ENCODE measurements at places on chromosomes 7 and 10. TPM values are rescaled to one million over a fixed set of nuclear protein-coding genes. Genes with fewer than 3 reads are reported as not detected.

DNA sequence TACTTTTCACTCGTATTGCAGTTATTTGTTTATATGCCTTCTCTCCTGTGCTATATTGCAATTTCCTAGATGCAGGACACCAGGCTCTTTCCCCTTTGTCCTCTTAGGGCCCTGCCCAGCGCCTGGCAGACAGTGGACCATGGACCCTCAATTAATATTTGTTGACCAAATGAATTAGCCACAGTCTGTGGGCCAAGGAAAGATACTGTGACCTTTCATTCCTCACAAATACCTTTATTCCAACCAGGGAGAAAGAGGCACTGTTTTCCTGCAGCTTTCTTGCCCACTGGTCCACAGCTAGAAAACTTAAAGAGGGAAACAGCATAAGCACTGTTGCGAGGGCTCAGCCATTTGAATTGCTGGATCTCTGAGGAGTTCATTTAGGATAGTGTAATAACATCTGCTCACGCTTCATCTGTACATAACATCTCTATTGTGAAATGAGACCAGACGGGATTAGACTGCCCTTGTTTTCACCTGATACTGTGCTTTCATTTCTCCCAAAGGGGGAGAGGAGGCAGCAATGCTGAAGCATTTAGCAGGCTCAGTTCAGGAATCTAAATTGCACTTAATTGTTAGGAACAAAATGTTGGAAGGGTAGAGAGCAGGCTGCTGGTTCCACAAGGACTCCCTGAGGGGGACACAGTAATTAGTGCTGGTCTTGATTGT is 46.7 kb downstream of the TNS3 start:
- DNase-seq: no peak

DNA sequence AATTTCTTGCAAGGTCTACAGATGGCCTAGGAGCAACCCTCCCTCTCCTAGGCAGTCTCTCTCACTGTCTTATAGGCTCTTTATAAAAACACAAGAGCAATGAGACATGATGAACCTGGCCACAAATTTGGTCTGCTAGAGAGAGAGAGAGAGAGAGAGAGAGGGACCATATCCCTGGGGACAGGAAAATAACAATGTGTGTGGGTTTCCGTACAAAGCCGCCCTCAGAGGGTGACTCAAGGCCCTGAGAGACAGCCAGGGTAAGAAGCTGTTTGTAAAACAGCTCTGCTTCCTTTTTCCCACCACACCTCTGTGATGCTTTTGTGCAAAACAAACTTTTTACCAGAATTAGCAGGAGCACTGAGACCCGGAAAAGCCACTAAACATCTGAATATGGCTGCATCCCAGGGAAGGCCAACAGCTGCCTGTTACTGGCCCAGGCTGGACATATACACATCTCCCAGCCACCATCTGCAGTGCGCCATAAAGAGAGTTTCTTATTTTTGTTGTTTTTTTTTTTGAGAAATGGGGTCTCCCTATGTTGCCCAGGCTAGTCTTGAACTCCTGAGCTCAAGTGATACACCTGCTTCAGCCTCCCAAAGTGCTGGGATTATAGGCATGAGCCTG is 18.4 kb downstream of the GIMAP5 start:
- no peak for DNase-seq

DNA sequence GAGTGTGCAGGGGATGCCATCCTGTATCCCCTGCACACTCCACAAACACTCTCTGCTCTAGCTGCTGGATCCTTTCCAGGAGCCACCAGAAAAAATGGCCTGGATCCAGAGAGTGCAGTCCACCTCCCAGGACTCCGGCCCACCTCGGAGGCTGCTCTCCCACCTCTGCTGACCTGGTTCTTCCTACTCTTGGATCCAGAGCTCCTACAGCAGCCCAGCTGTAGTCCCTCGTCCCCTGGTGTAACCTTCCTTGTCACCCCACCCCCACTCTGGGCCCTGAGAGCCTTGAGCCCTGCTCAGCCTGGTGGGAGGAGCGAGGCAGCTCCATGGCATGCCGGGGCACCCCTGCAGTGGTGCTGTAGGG is 54.4 kb downstream of the GOLGA7B start:
- no peak for DNase-seq

GRCh38 chr10:20473023-20473760 is 423.9 kb downstream of the NEBL start:
- DNase-seq: no peak

Gene CCL24
- 1.7 TPM for total RNA-seq

DNA sequence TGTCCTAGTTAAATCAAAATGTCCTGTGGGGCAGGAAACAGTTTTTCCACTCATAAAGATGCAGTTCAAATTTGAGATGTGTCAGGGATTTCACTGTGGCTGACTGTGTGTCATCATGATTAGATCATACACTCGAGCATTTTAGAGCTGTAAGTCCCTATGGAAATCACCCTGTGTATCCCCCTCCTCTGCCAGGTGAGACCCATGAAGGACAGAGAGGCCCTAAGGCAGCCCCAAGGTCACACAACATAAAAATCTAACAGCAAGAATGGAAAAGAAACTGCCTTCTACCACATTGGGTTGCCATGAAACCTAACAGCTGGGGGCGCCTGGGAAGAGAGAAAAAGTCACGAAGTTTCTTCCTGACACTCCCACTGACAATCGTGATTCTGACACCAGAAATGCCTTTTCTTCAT is 135.8 kb downstream of the KCNMA1 start:
- DNase-seq: no peak

Gene PIP
- total RNA-seq: 6.9 TPM

DNA sequence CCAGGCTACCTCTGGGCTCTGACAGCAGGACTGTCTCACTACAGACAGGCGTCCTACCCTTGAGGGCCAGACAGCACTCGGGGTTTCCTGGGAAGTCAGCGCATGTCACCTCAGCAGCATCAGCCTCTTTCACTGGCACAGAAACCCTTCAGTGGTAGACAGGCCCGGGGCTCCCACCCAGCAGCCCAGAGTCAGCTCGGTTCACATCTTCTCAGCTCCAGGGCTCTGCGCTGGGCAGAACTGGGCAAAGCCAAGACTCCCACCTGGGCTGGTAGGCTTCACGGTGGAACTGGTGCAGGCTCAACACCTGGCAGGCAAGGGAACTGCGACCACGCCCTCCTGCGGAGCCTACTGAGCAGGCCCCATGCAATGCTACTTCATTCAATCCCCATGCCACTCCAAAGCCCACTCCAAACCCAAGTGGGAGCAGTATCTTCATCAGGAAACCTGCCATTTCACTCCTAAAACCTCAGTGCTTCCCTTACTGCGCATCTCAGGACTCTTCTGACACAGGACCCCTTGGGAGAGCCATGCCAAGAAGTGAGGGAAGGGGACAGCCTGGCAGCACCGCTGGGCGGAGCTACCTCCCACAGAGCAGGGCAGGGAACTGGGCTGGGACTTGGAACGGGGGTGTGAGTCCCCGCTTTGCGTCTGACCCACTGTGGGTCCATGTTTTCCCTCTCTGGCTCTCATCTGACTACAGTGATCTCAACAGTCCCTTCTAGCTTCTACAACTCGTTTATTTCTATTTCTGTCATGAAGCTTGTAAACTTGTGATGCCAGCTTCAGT is 60.4 kb downstream of the SCRN1 start:
- DNase-seq: no peak

Gene CFAP43
- 0.70 TPM for total RNA-seq

GRCh38 chr7:95921543-95921942 is 149.2 kb downstream of the DYNC1I1 start:
- no peak for DNase-seq

Gene CYP2W1
- total RNA-seq: not detected

GRCh38 chr7:156014808-156015207 is 202.5 kb upstream of the SHH start:
- DNase-seq: no peak

GRCh38 chr10:104330168-104331110 is 7.8 kb downstream of the ITPRIP start:
- peak; percentile 68 for DNase-seq

- DNase-seq: no peak
These were observed 119.7 kb upstream of the FAM3C start for GRCh38 chr7:121515630-121516401.

Gene PRF1
- total RNA-seq: 14.0 TPM

GRCh38 chr7:97024209-97025129 is at the start of gene DLX5:
TSS of gene DLX5 (minus strand) at chr7:97024831. CDS start at chr7:97024623, 208 bp downstream.
- DNase-seq: peak; percentile 66

- DNase-seq: no peak
These were observed 587 bp upstream of the CELF2 start for GRCh38 chr10:11017000-11017569.

Gene INTS1
- total RNA-seq: 80.9 TPM

- DNase-seq: no peak
These were observed 40.6 kb downstream of the MICALL2 start for GRCh38 chr7:1418505-1419309.

Gene CALML3
- not detected for total RNA-seq

Gene IDI1
- 101 TPM for total RNA-seq

Gene ZNF804B
- total RNA-seq: not detected

GRCh38 chr7:70719125-70719524 is 412.8 kb upstream of the GALNT17 start:
- DNase-seq: no peak

Gene NEURL1
- 0.76 TPM for total RNA-seq

DNA sequence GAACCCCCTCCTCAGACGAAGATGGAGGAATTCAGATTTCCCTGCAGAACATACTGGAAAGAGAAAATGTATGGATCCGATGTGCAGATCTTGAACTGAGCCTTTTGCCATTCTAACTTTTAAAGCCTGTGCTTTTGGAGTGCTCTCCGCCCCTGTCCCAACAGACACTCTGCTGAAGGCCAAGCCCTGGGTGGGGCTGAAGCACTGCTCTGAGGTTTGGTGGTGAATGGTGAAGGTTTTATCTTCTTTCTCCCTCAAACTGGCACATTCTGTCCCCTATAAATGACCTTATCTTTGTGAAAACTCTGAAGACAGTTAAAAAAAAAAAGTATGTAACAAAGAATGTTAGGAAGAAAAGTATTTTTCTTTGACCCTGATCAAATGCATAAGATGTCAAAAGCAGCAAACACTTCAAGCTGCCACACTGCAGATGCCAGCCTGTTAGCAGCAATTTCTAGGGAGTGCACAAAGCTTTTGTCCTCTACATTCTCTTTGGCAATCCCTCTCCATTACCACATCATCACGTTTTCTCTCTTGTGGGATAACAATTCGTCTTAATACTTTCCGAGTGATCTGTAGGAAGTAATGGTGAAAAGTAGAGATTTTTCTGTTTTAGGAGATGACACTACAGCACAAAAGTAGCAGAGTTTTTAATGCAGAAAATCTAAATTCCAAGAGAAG is 137.3 kb upstream of the CCDC6 start:
- no peak for DNase-seq

DNA sequence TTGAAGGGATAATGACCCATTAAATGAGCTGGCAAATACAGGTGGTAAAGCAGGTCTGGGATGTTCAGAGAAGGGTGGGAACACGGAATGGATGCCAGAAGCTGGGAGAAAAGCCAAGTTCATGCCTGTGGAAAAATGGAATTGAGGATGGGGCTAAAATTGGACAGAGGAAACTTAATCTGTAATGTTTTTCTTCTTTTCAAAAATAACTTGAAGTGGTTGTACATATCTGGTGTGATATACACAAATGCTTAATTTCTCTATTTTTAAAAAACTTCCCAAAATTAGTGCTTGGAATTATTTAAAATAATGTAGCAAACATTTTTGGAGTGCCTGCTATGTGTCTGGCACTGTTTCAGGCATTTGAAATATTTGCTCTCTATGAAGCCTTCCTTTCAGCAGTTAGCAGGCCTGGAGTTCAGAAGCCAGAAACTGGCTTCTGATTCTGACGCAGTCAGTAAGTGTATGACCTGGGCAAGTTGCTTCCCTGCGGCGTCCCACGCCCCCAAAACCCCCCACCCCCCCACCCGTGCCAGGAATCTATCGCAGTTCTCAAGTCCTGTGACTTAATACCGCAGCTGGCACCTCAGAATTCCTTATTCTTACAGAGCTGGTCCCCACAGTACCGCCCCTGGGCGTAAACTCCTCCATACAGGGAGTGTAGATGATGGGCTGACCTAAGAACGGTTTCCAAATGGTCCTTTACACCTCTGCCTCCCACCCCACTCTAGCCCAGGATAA is 828 bp upstream of the MALSU1 start:
- DNase-seq: no peak

DNA sequence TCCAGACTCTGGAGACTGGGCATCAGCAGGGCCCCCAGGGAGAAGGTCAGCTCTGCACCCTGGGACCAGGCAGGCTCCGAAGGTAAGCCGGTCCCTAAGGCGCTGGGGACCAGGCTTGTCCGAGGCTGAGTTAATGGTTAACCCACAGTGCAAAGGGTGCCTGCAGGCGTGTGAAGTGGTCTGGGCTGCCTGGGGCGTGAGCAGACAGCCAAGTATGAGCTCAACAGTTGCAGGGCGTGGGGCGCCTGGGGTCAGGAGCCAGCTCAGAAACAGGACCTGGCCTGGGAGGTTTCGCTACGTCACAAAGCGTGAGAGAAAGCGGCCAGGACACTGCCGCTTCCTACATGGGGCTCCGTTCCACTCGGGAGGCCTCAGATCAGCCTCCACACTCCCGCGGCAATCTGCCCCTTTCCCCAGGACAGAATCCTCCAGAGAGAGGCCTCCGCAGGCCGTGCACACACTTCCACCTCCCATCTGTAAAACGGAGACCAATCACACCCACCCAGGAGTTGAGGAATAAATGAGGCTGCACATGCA is 16.0 kb downstream of the PDGFA start:
- peak; percentile 90 for DNase-seq

GRCh38 chr7:25828468-25828867 is 323.5 kb upstream of the NFE2L3 start:
- no peak for DNase-seq

DNA sequence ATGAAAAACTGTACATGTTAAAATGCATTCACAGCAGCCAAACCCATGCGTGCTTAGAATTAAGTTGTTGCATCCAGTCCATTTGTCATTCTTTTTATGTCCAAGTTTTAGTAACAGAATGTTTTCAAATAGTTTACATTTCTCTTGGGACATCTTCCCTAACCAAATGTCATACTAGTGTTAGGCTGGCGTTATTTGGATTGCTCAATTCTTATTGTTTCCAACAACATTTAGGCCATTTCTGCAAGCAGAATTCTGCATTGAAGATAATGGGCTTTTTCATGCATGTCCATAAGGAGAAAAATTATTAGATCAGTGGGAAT is 203.0 kb downstream of the HIBADH start:
- no peak for DNase-seq

DNA sequence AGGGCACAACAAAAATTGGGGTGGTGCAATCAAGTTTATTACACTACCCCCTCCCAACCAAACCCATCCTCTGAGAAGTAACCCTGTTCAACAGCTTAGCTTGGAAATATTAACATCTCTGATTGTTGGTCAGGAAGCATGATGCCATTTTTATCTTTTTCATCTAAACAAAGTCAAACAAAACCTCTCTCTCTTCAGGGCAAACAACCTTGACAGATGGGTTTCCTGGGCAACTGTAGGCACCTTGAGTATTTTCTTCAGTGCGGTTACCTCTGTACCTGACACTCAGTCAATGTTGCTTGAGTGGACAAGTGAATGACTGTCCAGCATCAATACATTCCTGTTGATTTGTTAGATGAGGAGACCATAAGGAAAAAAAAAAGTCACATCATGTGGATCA is 183.6 kb downstream of the NRP1 start:
- no peak for DNase-seq

GRCh38 chr7:51731075-51731474 is 414.5 kb upstream of the COBL start:
- DNase-seq: no peak

GRCh38 chr7:27200761-27201579 is 1.1 kb upstream of the HOXA13 start:
- DNase-seq: no peak

Measured in left lung (tissue), 14 donors.